Dorsolateral prefrontal cortex (tissue), 122 donors: ENCODE measurements at places on chromosomes 2 and 18.

DNA sequence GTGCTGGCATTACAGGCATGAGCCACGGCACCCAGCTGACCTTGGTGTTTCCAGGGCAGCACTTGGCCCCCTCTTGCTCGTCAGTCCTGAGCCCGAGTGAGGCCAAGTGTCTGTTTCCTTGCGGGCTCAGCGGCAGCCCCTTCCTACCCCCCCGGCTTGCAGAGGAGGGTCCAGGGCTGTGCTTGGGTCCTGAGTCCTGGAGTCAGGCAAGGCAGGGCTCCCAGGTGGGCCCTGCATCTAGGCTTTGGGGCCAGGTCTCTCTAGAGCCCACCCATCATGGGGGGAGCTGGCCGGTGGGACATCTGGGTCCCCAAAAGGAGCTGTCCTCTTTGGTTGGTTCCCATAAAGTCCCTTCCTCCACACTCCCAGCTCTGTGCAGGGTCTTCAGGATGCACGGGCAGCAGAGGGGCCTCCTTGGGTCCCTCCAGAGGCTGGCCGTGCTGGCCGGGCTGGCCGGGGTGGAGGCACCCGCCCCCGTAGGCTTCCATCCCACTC is 63.7 kb upstream of the HPCAL1 start:
- no peak for DNase-seq

DNA sequence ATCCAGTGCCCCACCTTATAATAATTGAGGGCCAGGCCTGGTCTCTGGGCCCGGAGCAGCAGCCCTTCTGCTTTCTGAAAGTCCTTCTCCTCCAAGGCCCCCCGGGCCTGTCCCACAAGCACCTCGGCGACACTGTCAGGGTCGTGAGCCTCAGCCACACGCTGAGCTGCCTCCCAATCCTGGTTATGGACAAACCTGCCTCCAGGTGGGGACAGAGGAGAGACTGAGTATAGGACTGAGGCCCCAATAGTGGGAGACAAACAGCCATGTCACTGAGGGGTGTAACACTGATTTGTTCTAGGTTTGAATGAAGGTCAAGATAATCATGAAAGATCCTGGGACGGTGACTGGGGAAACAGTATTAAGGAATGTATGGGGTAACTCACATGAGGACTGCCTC is 11.8 kb downstream of the KRTCAP3 start:
- no peak for DNase-seq

- no peak for DNase-seq
These were observed 104.9 kb downstream of the C2orf74 start for GRCh38 chr2:61266632-61267505.

GRCh38 chr2:48445091-48445725 is 84.7 kb upstream of the STON1 start:
- DNase-seq = no peak

- DNase-seq = no peak
These were observed 27.0 kb upstream of the ACVR1 start for GRCh38 chr2:157903151-157903550.

GRCh38 chr2:189641590-189641989 is 19.7 kb upstream of the ASNSD1 start:
- DNase-seq = no peak

- no peak for DNase-seq
These were observed 44.3 kb upstream of the ZDBF2 start for GRCh38 chr2:206230060-206230762.

DNA sequence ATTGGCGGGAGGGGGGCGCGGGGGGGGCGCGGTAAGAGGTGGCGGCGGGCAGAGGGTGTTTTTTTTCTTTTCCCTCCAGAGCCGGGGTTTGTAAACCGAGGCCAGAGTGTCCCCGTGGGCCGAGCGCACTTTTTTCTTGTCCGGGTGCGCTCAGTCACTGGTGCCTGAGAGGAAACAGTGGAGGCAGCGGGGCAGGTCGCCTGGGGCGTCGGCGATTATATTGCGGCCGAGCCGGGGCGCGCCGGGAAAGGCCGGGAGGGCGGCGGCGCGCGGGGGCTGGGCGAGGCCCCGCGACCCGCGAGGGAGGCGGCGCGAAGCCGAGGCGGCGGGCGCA is 275 bp downstream of the HOXD8 start:
- no peak for DNase-seq

- DNase-seq = no peak
These were observed 58.5 kb downstream of the PTRHD1 start for GRCh38 chr2:24734741-24735140.

DNA sequence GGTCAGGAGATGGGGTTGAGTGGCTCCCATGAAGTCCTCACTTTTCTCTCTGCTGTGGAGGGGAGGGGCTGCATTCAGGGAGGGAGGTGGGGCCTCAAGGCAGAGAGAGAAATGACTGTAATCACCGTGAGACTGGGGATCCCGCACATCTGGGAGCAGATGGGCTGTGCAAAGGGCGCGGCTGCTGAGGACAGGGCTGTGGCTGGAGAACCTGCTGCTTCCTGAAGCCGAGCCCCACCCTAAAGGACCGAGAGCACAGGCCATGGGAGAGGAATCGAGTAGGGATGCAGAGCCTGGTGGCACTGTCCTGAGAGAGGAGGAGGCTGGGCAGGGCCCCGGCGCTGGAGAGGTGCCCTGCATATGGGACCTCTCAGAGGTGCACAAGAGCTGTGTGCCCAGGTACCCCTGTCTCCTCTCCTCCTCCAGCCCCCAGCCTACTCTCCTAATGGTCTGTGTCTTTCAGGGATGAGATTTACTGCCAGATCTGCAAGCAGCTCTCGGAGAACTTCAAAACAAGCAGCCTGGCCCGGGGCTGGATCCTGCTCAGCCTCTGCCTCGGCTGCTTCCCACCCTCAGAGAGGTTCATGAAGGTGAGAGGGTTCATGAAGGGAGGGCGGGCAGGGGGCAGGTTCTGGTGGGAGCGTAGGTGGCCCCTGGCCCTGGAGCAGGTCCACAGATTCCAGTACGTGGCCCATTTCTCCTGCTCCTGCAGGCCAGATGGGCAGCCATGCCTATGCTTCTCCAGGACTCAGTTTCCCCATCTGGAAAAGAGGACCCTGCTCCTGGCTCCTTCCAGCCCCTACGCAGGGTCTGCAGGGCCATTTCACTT is 25.9 kb upstream of the GPR17 start:
- DNase-seq = no peak

DNA sequence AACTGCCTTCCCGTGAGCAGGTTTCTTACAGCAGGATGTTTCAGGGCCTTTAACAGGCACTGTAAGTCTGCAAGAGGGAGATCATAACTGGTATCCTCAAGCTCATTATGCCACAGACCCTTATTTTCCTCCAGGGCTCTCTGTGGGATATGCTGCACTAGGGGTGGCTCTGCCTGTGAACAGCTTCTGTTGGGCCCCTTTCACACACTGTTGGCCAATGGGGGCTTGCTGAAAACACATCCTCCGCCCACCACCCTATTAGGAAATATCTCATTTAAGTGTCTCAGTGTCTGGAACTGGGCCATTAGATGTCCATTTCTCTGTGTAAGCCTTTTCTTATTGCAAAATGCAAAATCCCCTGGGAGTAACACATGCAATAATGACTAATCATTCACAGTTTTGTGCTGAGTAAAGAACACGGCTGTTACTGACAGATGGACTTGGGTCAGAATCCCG is 414.3 kb upstream of the HS6ST1 start:
- no peak for DNase-seq

DNA sequence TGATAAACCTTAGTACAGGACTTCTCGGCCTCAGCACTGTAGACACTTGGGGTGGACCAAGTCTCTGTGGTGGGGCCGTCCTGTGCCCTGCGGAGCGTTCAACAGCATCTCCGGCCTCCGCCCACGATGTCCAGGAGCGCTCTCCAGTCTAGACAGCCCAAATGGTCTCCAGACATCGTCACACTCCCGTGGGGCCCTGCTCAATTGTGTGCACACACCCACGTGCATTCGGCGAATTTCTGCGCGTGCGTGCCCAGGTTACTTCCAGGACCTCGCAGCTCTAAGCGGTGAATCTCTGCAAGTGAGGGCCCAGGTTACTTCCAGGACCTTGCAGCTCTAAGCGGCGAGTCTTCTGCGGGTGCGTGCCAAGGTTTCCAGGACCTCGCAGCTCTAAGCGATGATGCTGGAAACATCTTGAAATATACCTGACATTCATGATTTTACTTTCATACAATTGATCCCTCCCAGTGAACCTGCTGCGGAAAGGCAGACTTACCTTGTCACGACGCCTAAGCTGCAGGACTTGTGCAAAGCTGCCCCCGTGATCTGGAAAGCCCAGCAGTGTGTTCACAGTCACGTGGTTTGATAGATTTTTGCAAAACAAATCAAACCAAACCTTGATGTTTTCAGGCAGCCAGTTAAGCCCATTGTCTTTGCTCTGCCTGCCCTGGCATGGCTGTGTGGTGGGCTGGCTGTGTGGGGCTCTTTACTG is 16.1 kb upstream of the OTOS start:
- DNase-seq = no peak

DNA sequence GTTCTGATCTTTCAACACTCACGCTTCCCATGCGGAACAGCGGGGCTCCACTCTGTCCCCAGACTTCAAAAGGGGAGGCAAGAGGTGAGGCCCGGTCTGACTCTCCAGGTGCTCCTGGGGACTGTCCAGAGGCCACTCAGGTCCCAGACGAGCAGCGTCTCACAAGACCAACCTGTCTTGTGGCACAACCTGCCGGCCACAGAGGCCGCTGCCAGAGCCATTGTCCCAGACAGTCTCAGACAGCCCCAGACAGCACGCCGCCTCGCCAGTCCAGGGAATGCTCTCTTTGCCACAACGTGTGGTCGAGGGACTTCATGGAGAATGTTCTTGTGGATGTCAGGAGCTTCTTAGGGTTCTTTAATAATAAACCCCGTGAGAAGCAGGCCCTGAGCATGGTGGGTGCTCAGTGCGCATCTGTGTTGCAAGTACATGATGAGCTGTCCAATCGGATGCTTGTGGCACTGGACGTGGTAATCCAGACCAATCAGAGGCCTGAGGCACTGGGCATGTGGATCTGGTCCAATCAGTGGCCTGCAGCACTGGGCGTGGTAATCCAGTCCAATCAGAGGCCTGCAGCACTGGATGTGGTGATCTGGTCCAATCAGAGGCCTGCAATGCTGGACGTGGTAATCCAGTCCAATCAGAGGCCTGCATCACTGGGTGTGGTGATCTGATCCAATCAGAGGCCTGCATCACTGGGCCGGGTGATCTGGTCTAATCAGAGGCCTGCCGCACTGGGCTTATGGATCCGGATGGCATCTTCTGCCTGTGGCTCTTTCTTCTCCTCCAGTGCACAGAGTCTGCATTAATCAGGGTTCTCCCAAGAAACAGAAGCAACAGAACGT is 76.4 kb downstream of the TMEM18 start:
- no peak for DNase-seq

DNA sequence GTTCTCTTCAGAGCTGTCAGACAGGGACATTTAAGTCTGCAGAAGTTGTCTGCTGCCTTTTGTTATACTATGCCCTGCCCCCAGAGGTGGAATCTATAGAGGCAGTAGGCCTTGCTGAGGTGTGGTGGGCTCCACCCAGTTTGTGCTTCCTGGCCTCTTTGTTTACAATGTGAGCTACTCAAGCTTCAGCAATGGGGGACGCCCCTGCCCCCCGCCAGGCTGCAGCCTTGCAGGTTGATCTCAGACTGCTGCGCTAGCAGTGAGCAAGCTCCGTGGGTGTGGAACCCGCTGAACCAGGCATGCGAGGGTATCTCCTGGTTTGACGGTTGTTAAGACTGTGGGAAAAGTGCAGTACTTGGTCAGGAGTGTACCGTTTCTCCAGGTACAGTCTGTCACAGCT is 24.0 kb upstream of the PAIP2B start:
- DNase-seq = no peak

DNA sequence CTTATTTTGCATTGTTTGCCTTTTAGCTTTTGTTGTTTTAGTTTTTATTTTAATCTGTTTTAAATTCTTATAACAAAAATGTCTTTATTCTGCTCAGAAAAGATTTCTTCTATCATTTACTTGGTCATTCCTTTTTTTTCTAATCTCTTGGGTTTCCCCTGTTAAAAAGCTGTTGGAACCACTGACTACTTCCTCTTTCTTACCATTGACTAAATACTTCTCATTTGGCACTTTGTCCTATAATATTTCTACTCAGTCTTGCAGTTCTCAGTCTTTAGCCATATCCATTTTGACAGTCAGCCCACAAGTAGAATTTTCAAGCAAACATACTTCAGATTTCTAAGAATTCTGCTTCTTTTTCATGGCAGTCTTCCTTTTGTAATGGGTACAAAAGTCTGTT is 567.2 kb downstream of the SATB2 start:
- DNase-seq = no peak

DNA sequence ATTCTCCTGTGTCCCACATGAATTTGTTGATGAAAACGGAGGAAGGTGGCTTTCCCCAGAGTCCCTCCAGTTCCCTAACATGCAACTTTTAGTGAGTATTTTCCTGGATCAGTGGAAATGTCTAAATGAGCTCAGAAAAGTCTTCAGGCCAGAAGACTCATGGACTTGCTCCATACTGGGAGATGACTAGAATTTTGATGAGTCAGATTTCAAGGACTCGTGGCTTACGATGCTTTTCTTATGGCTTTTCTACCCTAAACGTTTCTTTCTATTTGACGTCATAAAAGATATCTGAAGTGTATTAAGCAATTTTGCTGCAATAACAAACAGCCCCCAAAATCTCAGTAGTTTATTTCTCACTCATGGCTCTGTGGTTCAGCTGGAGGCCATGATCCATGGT is 397.6 kb downstream of the FBXO15 start:
- DNase-seq = no peak

- DNase-seq = no peak
These were observed 88.6 kb downstream of the WDR7 start for GRCh38 chr18:56739731-56740130.

GRCh38 chr18:31791817-31792579 is 31.3 kb upstream of the SLC25A52 start:
- DNase-seq = no peak

GRCh38 chr2:72554381-72554780 is 271.5 kb downstream of the EXOC6B start:
- no peak for DNase-seq

GRCh38 chr2:189799531-189799930 is 15.3 kb downstream of the PMS1 start:
- no peak for DNase-seq

GRCh38 chr2:110931648-110932047 is 189.1 kb upstream of the BCL2L11 start:
- no peak for DNase-seq

- DNase-seq = no peak
These were observed 78.8 kb downstream of the VWC2L start for GRCh38 chr2:214489702-214490101.

DNA sequence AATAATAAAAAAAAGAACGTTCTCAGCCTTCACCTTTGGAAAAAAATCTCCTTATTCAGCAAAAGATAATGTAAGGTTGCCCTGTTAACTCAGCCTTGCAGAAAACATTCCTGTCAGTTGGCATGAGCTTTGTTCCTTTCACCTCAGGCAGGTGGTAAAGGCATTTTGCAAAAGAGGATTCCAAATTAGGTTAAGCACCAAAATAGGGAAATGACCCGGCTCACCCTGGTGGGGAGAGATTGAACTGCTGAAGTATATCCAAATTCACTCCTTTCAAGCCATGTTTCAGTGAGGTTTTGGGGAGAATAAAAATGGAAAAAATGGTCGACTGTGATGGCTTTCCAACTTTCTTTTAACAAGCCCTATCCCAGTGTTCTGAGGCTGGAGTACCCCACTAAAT is 1988.8 kb upstream of the PIK3C3 start:
- DNase-seq = no peak
